ENCODE measurements at places on chromosomes 5 and 9. TPM values are rescaled to one million over a fixed set of nuclear protein-coding genes. Genes with fewer than 3 reads are reported as not detected.
A peak's percentile ranks its signal among the peaks of the same experiment; 100 is the strongest.

GRCh38 chr5:77908787-77909186, 132.6 kb upstream of the TBCA start:
- H3K27me3 ChIP-seq = peaks cover 3% of the 10 kb centered on the region
- H3K27ac ChIP-seq = no peak overlapping the region
- no peaks in the 10 kb centered on the region for H3K36me3 ChIP-seq
- DNase-seq = no peak
- no peak overlapping the region for H3K4me3 ChIP-seq

GRCh38 chr5:147382776-147383175, 127.1 kb downstream of the DPYSL3 start:
- H3K4me1 ChIP-seq = no peaks in the 10 kb centered on the region
- H3K4me3 ChIP-seq = no peak overlapping the region
- no peaks in the 10 kb centered on the region for H3K27me3 ChIP-seq
- H3K27ac ChIP-seq = no peak overlapping the region
- DNase-seq = no peak

Gene INSL4
- not detected for total RNA-seq

Gene SLC25A2
- 0.22 TPM for total RNA-seq

- no peak overlapping the region for H3K27ac ChIP-seq
- H3K4me1 ChIP-seq = no peaks in the 10 kb centered on the region
- H3K4me3 ChIP-seq = no peak overlapping the region
- H3K36me3 ChIP-seq = no peaks in the 10 kb centered on the region
- H3K27me3 ChIP-seq = no peaks in the 10 kb centered on the region
These were observed 112.3 kb downstream of the MARCHF3 start for GRCh38 chr5:126917918-126918614.

DNA sequence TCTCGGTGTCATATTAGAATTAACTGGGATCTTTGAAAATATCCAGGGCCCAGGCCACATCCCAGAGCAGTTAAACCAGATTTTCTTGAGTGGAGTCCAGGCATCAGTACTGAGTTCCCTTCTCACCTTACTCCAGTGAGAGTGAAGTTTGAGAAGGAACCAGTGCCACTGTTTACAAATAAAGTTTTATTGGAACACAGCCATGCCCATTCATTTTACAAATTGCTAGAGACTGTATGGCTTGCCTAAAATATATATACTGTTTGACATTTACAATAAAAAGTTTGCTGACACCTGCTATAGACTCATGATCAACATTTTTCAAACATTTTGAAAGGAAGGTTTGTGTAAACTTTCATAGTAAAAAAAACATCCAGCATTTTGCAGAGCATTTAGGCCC, 63.7 kb upstream of the DMRT3 start:
- H3K4me3 ChIP-seq = no peak overlapping the region
- DNase-seq = no peak
- H3K36me3 ChIP-seq = no peaks in the 10 kb centered on the region
- H3K27me3 ChIP-seq = peaks cover 11% of the 10 kb centered on the region
- no peaks in the 10 kb centered on the region for H3K4me1 ChIP-seq

Gene SEMA6A
- not detected for total RNA-seq

DNA sequence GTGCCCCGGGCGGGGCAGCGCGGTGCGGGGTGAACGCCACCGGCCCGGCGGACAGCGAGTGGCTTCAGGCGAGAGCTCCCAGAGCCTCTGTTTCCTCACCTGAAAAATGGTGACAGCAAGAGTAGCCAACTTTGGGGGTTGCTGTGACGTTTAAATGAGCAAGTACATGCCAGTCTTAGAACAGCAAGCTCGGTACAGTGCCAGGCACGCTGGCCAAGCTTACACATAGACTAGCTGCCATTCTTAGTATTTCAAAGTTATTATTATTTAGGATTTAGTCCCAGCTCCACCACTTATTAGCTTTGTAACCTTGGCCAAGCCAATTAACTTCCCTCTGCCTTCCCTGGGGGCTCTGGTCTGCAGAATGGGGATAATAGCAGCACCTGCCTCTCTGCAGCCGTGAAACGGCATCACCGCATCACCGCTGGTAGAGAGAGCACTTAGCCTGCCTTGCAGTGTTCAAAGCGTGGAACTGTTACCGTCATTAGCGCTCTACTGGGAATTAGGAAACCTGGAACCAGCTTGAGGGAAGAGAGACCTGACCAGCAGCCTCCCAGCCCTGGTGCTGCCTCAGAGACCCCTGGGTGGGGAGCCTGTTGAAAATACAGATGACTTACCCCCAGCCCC, at the start of gene C9orf50:
Gene C9orf50 (minus strand): TSS at position 433 of the 627 bp plus-strand sequence. CDS start 527 bp downstream, outside the sequence.
- H3K36me3 ChIP-seq = no peaks in the 10 kb centered on the region
- H3K27ac ChIP-seq = no peak within 1 kb of the TSS
- no peak within 1 kb of the TSS for H3K4me3 ChIP-seq
- DNase-seq = no peak

Gene FAXDC2
- total RNA-seq = not detected

DNA sequence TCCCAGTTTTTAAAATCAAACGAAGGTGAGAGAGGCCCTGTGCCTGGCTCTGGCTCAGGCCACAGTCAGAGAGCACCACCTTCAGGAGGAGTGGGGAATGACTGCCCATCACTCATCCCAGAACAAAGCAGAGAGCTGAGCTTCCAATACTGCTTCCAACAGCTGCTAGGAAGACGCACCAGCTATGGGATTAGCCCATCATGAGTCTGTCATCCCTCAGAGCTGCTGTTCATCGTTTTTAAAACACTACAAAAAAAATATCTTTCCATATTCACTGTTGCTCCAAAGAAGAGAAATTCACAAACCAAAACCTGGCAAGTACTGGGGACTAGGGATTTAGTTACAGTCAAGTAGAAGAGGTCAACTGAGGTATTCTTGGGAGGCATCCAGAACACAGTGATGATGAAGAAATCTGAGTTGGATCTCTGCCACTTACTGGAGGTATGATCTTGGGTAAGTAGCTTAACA, 102.4 kb downstream of the CDK5RAP2 start:
- H3K27me3 ChIP-seq = no peaks in the 10 kb centered on the region
- H3K36me3 ChIP-seq = peaks cover 62% of the 10 kb centered on the region
- no peaks in the 10 kb centered on the region for H3K4me1 ChIP-seq
- DNase-seq = no peak
- H3K4me3 ChIP-seq = no peak overlapping the region
- no peak overlapping the region for H3K27ac ChIP-seq

Gene PCDHB13
- not detected for total RNA-seq

- no peak overlapping the region for H3K4me3 ChIP-seq
- H3K27ac ChIP-seq = no peak overlapping the region
- H3K36me3 ChIP-seq = peaks cover 19% of the 10 kb centered on the region
- DNase-seq = peak; percentile 8
- H3K27me3 ChIP-seq = no peaks in the 10 kb centered on the region
- H3K4me1 ChIP-seq = peaks cover 70% of the 10 kb centered on the region
These were observed 4.0 kb downstream of the LPCAT1 start for GRCh38 chr5:1519631-1520210.

Gene HMCN2
- total RNA-seq = not detected

Gene RORB
- total RNA-seq = not detected

DNA sequence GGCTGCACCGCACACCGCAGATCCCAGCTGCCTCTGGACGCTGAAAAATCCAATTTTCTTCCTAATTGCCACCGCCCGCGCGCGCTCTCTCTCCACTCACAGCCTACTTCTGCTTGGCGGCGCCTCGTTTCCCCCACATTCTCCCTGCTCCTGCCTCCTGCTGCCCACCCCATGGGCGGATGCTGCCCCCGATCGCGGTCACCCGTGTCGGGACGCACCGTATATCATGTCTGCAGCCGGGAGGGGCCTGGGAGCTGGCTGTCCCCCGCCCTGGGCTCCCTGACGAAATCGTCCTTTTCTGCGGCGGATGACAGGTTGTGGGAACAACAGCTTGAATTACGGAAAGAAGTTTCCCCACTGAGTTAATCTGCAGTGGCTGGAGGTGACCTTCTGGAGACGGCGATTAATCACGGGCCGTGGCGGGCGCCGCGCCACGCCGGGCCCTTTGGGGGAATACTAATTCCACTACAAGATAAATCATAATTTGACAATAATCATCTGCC, 36.3 kb upstream of the PSD2 start:
- H3K36me3 ChIP-seq = no peaks in the 10 kb centered on the region
- peaks cover 19% of the 10 kb centered on the region for H3K4me1 ChIP-seq
- no peak overlapping the region for H3K27ac ChIP-seq
- H3K27me3 ChIP-seq = peaks cover 48% of the 10 kb centered on the region
- no peak for DNase-seq

GRCh38 chr9:6414247-6414641, 1.2 kb downstream of the UHRF2 start:
- DNase-seq = peak; percentile 10
- H3K4me1 ChIP-seq = peaks cover 32% of the 10 kb centered on the region
- no peaks in the 10 kb centered on the region for H3K36me3 ChIP-seq
- peak overlapping the region; percentile 70 for H3K4me3 ChIP-seq
- no peaks in the 10 kb centered on the region for H3K27me3 ChIP-seq

GRCh38 chr9:89467278-89467625, 30.7 kb downstream of the SEMA4D start:
- peak overlapping the region; percentile 12 for H3K4me3 ChIP-seq
- H3K27me3 ChIP-seq = no peaks in the 10 kb centered on the region

Gene CSF2
- not detected for total RNA-seq

DNA sequence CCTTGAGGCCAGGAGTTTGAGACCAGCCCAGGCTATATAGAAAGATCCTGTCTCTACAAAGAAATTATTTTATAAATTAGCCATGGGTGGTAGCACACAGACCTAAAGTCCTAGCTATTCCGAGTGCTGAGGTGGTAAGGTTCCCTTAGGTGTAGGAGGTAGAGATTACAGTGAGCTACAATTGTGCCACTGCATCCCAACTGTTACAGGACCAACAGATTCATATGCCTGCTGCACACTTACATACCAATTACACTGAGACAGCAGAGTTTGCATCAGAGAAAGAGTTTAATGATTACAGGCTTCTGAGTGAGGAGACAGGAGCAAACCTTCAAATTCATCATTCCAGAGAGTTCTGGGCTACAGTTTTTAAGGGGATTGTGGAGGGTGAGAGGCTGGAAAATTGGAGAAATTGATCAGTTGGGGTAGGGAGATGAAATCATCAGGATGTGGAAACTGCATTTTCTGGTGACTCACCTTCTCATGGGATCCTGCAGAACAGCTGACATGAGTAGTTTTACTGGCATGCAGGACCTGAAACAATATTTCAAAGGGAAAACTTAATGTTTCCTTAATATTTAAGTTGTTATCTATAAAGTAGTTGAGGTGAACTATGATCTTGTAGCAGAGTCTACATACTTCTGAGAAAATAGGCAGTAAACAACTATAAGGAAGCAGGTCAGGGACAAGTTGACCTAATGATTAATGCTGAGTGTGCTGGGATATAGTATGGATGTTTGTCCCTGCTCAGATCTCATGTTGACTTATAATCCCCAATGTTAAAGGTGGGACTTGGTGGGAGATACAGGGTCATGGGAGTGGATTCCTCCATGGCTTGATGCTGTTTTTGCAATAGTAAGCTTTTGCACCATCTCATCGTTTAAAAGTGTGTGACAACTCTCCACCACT, 54.7 kb downstream of the ANXA2R start:
- H3K27ac ChIP-seq = no peak overlapping the region
- H3K27me3 ChIP-seq = no peaks in the 10 kb centered on the region
- H3K4me1 ChIP-seq = peaks cover 35% of the 10 kb centered on the region
- peaks cover 25% of the 10 kb centered on the region for H3K36me3 ChIP-seq
- no peak for DNase-seq

GRCh38 chr9:121322037-121322736, 47.9 kb downstream of the STOM start:
- no peak overlapping the region for H3K4me3 ChIP-seq
- DNase-seq = no peak
- no peaks in the 10 kb centered on the region for H3K27me3 ChIP-seq
- H3K4me1 ChIP-seq = peaks cover 25% of the 10 kb centered on the region

Gene RNF224
- 0.14 TPM for total RNA-seq

Gene ZFP2
- 0.49 TPM for total RNA-seq

Gene ZNF483
- total RNA-seq = 28.5 TPM

GRCh38 chr5:176697934-176698538, 50.8 kb downstream of the TSPAN17 start:
- no peak for DNase-seq
- no peaks in the 10 kb centered on the region for H3K4me1 ChIP-seq

DNA sequence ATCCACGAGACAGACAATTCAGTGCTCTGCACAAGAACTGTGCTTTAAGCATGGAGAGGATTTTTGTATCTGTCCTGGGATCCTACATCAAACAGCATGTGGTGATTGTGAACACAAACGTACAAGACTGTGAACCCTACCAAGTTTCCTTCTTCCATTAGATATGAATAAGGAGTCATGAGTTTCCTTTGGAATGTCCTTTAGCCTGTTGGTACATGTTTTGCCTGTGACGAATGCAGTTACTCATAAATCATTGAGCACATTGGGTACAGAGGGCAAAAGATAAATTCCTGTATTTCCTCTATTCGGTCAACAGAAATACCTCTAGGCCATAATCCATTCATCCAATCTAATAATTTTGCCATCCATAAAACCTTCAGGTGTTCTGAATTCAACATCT, 61.5 kb downstream of the FXN start:
- no peaks in the 10 kb centered on the region for H3K27me3 ChIP-seq
- no peaks in the 10 kb centered on the region for H3K4me1 ChIP-seq
- H3K36me3 ChIP-seq = no peaks in the 10 kb centered on the region

DNA sequence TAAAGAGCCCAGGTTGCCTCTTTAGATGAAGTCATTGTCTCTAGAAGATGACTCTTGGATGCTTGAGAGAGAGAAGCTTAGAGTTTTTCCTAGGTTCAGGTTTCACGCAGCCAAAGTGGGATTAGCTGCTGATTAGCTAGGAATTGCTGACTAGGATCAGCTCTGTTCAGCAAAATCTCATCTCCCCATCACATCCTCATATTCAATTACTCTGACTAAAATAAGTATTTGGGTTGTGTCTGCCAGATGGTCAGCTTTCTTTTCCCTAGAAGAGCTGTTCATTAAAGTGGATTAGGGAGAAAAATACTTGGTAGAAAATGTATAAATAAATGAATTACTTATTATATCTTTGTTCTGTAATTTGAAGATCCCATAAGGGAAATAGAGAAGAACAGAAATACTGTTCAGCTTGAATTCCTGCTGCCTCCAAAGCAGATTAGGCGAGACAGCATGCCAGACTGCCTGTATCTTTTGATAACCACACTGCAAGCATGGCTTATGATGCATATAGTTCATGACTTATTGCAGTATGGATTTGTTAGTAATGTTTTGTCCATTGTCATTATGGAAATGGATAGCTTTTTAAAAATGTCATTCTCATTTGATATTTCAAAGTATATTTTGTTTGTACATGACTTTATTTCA, 184.8 kb upstream of the CD180 start:
- H3K4me3 ChIP-seq = no peak overlapping the region
- no peak overlapping the region for H3K27ac ChIP-seq
- no peak for DNase-seq
- no peaks in the 10 kb centered on the region for H3K36me3 ChIP-seq
- no peaks in the 10 kb centered on the region for H3K4me1 ChIP-seq

GRCh38 chr5:152404494-152404893, 585 bp downstream of the NMUR2 start:
- H3K27me3 ChIP-seq = no peaks in the 10 kb centered on the region
- H3K36me3 ChIP-seq = no peaks in the 10 kb centered on the region
- no peak overlapping the region for H3K27ac ChIP-seq
- no peak overlapping the region for H3K4me3 ChIP-seq
- no peaks in the 10 kb centered on the region for H3K4me1 ChIP-seq
- DNase-seq = no peak

GRCh38 chr9:134689321-134690181, 47.9 kb downstream of the COL5A1 start:
- no peak for DNase-seq
- H3K27ac ChIP-seq = no peak overlapping the region
- no peak overlapping the region for H3K4me3 ChIP-seq
- H3K27me3 ChIP-seq = no peaks in the 10 kb centered on the region
- H3K4me1 ChIP-seq = peaks cover 6% of the 10 kb centered on the region
